ENCODE measurements at places on chromosomes 2 and 18.

GRCh38 chr18:63443829-63444228 lies 21.6 kb upstream of the VPS4B start:
- no peak for DNase-seq

GRCh38 chr2:224769489-224769888 lies 53.3 kb upstream of the CCDC195 start:
- DNase-seq: no peak

DNA sequence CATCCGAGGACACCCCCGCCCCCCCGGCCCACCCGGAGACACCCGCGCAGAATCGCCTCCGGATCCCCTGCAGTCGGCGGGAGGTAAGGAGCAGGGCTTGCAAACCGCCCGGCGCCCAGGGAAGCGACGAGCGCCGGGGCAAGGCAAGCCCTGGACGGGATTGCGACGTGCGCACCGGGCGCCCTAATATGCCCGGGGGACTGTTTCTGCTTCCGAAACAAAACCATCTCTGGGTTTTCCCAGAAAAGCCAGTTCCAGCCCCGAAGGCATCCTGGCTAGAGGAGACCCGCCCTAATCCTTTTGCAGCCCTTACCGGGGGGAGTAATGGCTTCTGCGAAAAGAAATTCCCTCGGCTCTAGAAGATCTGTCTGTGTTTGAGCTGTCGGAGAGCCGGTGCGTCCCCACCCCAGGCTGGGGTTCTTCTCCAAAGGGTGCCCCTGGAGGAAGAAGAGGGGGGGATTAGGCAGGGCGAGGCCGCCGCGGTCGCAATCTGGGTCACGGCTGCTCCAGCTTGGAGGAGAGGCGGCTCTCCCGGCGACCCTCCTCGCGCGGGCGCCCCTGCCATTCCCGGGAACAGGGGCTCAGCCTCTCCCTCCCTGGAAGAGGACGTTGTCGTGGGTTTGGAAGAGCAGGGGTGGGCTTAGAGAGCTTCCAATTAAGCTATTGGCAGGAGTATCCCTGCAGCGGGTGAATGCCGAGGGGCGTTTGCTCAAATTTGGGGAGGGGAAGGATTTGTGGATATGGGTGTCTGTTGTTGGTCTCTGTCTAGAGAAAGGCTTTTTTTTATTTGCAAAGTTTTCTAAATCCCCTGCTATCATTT lies 521 bp downstream of the MYCN start:
- no peak for DNase-seq

DNA sequence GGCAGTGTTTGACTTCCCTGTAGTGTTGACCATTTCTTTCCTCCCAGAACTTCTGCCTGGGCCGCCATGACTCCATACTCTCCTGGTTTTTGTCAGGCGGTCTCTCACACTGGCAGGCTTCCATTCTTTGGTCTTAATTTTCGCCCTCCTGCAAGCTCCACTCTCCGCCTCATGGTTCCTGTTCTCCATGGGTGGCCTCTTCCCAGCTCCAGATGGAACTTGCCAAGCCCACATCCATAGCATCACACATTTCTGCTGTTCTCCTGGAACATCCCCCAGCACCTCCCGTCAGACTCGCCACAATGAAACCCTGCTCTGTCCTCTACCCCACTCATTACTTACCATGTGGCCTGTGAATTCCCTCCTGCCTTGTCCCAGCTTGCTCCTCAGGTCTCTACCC lies 896 bp upstream of the AFF3 start:
- no peak for DNase-seq

GRCh38 chr2:234929002-234929401 lies 22.8 kb upstream of the SH3BP4 start:
- DNase-seq: no peak

DNA sequence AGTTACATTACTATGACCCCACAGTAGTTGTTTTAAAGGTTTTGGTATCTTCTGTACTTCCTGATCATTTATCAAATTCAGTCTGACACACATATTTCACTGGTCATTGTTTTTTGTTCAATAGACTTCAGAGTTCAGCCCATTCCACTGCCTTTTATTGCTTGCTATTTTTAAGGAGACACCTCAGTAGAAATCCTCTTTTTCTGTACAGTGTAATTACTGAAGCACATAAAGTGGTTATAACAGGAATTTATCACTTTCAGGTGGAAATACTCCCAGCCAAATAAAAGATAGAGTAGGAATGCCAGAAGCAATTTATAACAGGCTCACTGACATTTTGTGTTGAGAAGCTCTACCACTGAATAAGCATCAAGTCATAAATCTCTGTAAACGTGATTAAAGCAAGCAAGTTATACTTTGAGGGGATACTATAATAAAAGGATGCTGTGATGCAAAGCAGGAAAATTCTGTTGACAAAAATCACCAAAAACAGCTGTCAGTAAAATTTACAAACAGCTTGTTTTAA lies 6.6 kb upstream of the BARD1 start:
- no peak for DNase-seq

- DNase-seq: no peak
Observed at GRCh38 chr2:46601328-46601963, 122.1 kb downstream of the TMEM247 start.

DNA sequence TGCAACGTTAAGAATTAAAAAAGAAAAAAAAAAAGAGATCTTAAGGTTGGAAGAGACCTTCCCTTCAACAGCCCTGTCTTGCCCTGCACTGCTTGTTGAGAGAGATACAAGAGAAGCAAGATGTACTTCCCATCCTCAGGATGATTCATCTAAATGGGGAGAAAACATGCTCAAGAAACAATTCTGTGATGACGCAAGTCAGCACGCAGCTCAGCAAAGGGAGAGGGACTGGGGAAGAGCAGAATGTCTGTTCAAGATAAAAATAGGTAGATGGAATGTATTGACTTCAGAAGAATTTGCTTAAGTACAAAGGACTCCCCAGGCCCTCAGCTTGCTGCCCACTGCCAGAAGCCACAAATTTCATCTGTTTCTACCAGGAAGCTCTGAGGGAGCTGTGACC lies 198.2 kb upstream of the SPRED2 start:
- DNase-seq: no peak

- DNase-seq: no peak
Observed at GRCh38 chr18:62335494-62335893, 10.4 kb downstream of the TNFRSF11A start.

DNA sequence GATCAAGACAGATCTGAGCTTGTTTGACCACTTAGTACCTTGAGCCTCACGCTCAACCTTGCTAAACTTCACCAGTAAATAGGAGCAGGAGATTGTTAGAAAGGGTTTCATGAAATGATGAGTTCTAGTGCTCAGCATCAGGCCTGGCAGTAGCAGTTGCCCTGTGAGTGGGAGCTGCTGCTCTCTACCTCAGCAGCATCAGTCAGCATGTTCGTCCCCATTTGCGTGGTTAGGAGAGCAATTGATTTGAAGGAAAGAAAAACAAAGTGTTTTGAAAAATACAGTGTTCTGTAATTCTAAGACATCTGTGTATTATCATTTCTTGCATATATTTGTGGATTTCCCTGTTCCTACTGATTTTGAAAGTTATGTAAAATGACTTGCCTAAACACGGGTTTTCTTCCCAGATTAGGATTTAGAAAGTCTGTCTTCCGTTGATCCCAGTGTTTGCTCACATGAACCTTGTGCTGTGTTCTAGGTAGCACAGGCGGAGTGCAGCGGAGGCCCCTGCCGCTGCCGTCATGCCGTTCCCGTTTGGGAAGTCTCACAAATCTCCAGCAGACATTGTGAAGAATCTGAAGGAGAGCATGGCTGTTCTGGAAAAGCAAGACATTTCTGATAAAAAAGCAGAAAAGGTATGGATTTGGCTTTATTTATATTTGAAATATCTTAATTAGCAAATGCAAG lies 47.0 kb downstream of the CAB39 start:
- no peak for DNase-seq

Data from NT2/D1 (cell line).